ENCODE measurements at places on chromosomes 4 and X.

DNA sequence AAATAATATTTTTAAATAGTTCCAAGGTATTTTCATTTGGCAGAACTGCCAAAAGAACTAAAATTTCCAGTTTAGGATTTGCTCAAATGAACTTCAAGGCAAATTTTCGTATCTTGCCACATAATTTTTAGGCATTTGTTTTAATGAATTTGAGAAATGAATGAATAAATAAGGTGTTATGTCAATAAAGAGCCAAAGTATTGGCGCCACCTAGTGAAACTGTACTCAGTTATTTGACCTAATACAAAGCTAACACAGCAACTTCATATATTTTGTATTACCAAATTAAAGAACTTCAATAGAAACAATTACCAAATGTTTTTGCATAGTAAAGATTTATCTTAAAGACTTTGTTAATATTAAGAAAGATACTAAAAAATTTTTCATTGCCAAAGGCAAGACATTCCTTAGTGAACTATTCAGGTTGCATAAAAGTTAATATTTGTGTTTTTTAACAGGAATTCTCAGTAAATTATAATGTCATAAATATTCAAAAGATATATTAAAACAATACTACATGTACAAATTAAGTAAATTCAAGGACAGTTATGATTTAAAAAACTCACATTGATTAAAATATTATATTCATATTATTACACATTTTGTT, 50.3 kb downstream of the STPG2 start:
- no peak for DNase-seq

- no peak for DNase-seq
Measured at GRCh38 chr4:72918362-72918761, 151.2 kb downstream of the COX18 start.

- peak; percentile 26 for DNase-seq
Measured at GRCh38 chr4:81380437-81380836, 91.3 kb downstream of the RASGEF1B start.

DNA sequence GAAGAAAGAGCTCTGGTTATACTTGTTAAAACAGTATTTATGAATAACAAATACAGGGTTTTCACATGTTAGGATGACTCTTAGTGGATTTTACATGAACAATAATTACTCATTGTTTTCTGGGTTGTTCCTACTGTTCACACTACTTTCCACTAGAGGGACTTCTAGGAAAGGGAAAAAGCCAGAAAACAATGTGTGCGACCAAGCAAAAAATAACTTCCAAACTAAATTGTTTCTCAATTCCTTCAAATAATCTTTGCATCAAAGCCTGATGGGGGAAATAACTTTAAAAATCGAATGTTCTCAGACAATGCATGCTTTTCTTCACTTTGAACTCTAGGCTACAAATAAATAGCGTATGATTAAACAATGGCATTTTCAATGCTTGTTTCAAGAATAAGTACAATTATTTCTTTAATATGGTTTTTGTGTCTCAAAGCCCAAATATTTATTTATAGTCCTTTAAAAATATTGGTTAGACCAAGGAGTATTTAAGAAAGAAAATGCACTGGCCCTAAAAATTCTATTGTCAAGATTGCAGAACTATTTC, 72.1 kb upstream of the ETNPPL start:
- no peak for DNase-seq

- no peak for DNase-seq
Measured at GRCh38 chr4:11165052-11165451, 263.6 kb downstream of the HS3ST1 start.

DNA sequence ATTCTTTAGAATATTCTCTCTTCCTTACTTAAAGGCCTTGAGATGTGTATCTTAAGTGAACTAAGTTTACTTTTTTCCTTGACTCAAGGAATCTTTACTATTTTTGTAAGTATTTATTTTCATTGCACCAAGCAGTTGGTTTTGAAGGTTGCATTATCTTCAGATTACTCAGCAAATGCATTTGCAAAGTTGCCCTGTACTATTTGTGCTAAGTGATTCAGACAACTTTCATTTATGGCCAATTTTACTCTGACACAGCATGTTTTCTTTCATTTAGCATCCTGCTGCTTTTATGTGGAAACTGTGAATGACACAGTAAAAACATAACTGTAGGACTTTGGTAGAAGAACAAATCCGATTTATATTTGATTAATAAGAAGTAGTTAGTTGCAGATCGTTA, 191.0 kb downstream of the CCSER1 start:
- no peak for DNase-seq

DNA sequence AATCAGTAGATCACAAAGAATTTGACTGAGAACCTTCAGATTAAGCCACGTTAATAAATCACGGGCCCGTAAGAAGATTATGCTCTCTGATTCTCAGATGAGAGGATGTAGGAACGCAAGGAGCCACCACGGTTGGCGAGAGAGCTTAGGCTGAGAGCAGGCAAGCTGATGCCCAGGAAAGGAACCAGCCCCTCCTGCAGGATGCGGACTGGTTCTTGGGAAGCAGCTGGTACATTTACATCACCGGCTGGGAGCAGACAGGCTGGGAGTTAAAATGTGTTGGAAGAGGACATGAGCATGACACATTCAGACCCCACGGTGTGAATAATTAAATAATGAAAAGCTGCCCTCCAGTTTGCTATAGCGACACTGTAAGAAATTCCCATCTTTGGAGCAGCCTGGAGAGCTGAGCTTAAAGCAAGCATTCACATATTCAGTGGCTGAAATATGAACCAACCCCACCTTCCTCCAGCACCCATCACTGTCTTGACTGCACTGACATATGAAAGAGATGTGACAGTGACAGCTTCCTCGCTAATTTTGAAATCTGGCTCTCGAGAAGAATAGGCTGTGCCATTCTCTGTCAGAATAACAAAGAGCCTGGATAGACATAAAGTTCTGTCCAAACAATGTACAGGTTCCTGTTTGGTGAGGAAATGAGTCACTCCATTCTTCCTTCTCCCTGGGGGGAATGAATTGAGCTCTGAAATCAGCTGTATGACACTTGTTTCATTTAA, 33.1 kb downstream of the LNX1 start:
- peak; percentile 10 for DNase-seq

GRCh38 chr4:92264163-92264562, 39.6 kb upstream of the GRID2 start:
- no peak for DNase-seq

GRCh38 chr4:167784826-167785225, 307.5 kb upstream of the ANXA10 start:
- no peak for DNase-seq

DNA sequence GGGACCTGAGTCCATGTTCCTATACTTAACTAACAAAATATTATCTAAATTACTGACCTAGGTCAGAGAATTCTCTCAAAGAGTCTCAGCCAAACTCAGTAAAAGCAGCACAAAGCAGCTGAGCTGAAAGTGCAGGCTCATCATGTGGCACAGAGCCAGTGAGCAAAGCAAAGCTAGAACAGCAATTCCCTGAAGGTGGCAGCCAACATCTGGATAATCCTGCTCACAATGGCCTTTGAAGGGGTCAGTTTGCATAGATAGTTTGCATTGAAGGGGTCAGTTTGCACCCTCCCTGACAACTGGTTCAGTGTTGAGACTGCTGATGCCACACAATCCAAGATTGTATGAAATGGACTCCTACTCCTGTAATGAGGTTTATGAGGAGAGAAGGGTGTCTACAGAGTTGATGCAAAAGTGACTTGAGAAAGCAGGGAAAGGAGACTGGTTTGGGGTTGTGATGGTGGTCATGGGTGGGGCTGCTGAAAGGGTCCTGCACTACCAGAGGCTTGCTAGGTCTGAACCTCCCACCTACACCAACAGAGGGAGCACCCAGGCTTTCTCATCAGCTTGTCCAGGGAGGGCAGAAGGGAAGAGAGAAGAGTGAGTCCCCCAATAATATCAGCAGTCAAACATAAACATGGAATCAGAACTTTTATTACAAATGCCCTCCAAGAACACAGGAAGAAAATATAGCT, 39.7 kb downstream of the TRIM61 start:
- DNase-seq = no peak

- DNase-seq = no peak
Measured at GRCh38 chrX:9342561-9343051, 122.3 kb upstream of the TBL1X start.

GRCh38 chr4:98932539-98932938, 3.6 kb upstream of the EIF4E start:
- DNase-seq = no peak

GRCh38 chr4:111475001-111475400, 670.3 kb upstream of the FAM241A start:
- DNase-seq = no peak

- no peak for DNase-seq
Measured at GRCh38 chr4:82284475-82284857, 89.3 kb downstream of the HNRNPD start.

DNA sequence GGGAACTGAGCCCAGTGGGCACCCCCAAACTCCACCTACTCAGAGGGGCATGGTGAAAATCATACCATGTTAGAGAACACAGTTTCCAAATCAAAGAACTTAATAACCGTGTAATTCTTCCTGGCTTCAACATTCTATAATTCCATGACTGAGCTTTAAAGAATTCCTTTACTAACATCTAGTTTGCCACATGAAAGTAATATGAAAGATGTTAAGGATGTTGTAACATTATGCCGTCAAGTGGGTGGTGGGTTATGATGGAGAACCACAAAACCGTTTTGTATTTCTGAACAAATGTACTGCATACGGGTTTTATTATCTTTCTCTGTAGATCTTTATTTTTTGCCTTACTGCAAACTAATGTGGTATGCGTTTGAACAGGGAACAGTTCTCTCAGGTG, 549.0 kb upstream of the MAGEB2 start:
- no peak for DNase-seq

GRCh38 chr4:164725066-164725465, 28.9 kb upstream of the SMIM31 start:
- DNase-seq = no peak

- DNase-seq = no peak
Measured at GRCh38 chrX:625137-625691, 5.4 kb upstream of the SHOX start.

DNA sequence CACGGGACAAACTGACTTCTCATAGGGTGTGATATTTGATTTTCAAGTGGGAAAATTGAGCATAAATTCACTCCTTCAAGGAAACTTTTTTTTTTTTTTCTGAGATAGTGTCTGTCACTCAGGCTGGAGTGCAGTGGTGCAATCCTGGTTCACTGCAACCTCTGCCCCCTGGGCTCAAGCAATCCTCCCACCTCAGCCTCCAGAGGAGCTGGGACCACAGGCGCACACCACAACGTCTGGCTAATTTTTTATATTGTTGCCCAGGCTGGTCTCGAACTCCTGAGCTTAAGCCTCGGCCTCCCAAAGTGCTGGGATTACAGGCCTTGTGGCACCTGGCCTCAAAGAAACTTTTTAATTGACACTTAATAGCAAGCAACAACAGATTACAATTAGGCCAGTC, 13.8 kb downstream of the CLDN34 start:
- DNase-seq = no peak

- DNase-seq = no peak
Measured at GRCh38 chr4:8185295-8185694, 13.8 kb upstream of the SH3TC1 start.

DNA sequence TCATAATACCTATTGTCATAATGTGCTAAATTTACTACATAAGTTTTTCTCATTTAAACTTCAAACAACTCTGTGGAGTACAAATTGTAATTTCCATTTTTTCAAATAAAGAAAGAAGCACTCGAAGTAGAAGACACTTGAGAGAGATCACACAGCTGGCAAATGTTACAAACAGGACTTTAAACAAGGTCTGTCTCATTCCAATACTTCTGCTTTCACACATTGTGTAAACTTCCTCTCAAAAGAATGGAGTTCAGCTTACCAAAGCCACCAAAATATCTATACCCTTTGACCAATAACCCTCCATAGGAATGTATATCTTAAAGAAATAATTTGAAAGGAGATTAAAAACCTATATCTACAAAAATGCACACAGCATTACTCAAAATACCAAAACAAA, 88.3 kb downstream of the OPHN1 start:
- DNase-seq = no peak

DNA sequence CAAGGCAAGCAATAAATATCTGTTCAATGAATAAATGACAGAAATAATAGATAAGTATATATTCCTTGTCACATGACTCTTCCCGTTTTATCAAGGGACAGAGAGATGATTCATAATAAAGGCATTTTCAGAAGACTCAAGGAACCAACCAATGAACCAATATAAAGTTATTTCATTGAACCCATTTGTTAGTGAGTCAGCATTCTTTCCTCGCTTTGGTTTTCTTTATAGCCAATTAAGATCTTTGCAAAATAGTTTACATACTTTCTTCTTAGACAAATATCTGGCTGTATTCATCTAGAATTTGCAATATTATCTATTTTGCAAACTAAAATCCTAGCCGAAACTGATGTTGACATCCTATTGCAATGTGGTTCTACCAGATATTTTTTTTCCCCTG, 269.4 kb downstream of the IL15 start:
- no peak for DNase-seq

Data from NCI-H1436 treated with DMSO at 0.1 percent for 48 hours (cell line).